ENCODE measurements at places on chromosomes 5 and 9.
A peak's percentile ranks its signal among the peaks of the same experiment; 100 is the strongest.

- no peak for DNase-seq
Measured at GRCh38 chr9:75197561-75197960, 109.2 kb downstream of the OSTF1 start.

DNA sequence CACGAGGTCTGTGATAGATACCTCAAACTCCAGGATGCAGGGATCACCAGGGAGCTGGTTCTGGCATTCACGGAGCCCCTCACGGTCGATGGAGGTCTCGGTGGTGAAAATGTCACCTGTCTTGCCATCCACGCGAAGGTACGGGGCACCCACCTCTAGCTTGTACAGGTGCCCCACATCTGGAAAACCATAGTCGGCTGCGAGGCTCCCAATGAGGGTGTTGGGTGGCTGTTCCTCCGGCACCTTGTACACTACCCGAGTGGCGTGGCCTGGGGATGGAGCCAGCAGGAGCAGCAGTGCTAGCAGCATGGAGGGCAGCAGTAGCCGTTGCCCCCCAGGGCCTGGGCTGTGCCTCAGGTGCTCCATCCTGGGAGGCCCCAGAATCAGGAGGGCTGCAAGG is 9.2 kb downstream of the PCDH1 start:
- no peak for DNase-seq

- no peak for DNase-seq
Measured at GRCh38 chr9:4984171-4984620, 876 bp upstream of the JAK2 start.

GRCh38 chr5:171505473-171506043 is 86.1 kb downstream of the FGF18 start:
- no peak for DNase-seq

DNA sequence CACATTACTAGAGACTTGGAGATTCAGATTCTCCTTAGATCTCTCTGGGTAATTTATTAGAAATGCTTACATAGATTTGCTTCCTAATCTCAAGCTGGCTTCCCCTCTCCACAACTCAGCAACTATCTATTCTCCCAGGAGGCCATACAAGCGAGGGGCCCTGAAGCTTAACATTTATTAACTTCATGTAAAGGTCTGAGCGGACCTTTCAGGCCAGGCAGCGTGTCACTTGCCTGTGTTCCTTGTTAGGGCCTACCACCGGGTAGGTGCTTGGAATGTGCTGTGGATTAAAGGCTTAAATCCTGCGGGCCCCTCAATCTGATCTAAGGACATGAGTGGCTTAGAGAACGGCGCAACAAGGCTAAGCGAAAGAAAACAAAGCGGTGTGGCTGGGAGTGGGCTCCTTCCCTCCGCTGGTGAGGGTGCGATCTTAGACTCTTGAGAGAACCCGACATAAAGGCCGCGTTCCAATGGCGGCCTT is 712 bp upstream of the HSPA4 start:
- no peak for DNase-seq

DNA sequence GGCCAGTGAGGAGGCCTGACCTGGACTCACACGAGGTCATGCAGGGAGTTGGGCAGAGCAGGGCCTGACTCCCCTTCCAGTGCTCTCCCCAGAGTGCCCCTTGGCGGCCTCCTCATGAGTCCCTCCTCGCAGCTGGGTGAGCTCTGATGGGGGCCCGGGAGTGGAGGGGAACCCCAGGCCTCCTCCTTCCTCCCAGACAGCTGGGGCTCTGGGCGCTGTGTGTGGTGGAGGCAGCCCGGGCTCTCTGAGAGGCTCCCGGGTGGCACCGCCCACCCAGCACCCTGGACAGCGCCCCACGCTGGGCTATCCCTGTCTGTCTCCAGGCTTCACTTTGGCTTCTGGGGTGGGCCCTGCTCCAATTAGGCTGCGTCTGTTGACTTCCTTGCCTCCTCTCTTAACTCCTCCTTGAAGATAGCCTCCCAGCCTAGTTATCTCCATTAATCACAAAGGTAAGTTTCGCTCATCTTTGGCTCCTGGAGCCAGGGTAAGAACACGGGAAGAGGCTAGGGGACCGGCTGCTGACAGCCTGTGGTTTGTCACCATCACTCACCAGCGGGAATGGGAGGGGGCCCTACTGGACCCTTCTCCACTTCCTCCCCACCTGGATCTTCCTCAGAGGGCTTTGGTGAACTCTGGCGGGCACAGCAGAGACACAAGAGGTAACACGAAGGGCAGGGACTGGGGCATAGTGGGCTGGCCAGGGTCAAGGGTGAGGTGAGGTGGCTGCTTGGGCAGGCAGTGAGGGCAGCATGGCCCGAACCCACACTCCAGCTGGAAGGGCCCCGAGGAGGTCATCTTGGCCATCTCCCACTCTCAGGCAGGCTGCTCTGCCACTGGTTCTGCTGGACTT is 13.1 kb downstream of the PSD2 start:
- DNase-seq: peak; percentile 10

- no peak for DNase-seq
Measured at GRCh38 chr9:100698945-100699344, 121.1 kb downstream of the CAVIN4 start.

DNA sequence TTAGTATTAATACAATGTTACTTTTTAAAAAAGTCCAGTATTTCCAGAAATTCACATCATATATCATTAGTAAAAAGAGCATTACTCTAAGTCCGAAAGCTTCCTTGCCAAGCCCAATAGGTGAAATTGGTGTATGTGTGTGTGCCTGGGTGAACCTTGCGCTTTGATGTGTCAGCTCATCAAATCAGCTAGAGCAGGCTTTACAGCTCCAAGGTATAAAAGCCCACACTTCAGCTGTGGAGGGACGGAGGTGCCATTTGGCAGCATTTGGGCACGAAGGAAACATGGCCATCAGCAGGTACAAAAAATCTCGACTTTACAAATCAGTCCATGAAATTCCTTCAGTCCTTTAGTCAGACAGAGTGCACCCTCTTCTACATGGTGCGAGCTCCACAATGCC is 76.5 kb upstream of the IL7R start:
- DNase-seq: peak; percentile 69

- peak; percentile 18 for DNase-seq
Measured at GRCh38 chr9:806285-807156, 35.0 kb upstream of the DMRT1 start.

DNA sequence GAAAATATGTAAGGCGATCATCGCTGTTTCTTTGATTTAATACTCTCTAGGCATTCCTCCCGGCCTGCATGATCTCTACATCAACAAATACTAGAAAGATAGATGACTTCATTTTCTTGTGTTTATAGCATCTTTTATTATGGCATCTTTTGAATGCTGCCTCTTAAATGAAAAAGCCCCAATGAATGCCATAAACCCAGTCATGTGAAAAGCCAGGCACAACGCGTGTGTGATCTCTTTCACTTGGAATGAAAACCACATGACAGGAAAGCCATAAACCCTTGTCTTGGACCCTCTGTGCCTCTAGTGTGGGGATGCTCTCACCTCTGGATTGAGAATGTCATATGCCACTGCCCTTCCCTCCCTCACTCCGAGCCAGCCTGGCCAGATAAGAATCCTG is 476.2 kb downstream of the SEMA5A start:
- no peak for DNase-seq

- no peak for DNase-seq
Measured at GRCh38 chr5:168118042-168118668, 173.3 kb upstream of the WWC1 start.

GRCh38 chr9:118034701-118035100 is 330.5 kb downstream of the TLR4 start:
- no peak for DNase-seq

- no peak for DNase-seq
Measured at GRCh38 chr9:3471883-3472282, 53.9 kb downstream of the RFX3 start.

DNA sequence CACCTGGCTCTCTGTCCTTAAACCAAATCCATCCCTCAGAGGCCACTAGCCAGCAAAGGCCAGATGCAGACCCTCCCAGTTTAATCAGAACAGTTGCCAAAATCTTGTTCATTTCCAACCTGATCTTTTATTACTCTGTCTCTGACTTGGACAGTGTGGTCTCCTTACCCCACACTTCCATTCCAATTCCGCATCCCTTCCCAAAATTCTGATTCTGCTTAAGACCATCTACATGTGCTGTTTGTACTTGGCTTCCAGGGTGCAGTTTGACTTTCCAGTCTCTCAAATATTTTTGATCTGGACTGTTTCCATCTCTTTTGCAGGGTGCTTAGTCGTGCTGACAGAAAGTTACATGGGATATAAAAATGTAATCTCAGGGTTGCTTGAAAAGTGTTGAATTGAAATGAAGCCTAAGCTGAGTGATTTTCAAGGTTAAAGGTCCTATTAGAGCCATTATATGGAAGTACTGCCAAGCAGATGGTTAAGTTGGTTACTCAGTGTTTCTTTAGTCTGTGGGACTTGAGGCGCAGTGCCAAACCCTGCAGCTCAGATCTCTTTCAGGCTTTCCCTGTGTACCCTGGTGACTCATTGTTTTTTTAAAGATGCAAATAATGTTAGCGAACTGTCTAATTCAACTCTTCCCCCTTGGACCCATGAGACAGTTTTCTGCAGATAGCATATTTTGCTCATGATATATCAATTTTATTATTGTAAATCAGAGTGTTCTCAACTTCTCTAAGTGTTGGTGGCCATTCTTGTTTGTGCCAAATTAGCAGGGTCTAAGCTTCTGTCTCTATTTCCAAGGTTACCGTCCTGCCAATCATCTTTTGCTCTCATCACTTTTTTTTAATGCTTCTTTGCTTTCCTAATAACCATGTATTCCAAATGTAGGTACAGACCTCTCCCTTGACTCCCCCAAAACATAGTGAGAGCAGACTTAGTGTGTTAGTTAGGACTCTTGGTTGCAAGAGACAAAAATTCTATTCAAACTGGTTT is 18.2 kb upstream of the DCP2 start:
- DNase-seq: no peak

DNA sequence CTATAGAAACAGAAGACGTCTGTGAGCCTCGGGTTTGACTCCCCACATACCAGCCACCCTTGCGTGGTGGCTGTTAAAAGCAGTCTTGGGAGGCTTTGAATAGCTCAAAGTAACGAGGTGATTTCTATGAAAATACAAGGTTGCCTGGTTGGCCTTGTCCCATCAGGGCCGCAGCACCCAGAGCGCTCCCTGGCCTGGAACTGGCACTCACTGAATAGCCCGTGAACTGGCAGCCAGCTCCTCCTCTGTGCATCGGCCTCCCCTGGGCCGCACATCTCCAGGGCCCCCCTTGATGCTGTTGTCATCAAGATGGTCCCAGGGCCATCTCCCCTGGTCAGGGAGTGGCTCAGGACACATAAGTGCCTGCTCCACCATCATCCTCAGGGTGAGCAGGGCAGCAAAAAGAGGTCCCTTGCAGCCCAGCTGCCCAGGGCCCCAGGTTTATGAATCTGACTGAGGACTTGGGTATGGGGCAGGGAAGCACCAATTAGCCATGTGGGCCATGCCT is 144.6 kb upstream of the PPP1R26 start:
- DNase-seq: no peak

DNA sequence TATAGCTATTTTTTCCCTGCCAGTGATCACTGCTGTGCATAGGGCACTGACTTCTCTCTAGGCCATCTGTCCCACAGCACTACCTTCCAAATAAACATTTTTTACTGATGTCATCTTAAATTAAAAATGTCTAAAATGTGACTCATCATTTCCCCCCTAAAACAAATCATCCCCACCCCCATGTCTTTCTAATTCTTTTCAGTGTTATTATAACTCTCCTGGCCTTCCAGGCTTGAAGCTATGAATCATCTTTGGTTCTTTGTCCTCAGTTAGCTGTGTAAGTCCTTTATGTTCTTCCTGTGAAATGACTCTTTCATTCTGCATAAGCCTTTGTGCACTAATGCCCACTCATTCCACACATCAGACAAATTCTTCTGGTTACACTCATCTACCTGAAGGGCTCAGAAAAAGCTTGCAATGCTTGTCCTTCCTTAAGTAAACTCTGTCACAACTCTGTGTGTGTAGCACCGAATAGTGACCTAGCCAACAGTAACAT is 78.1 kb downstream of the CFAP95 start:
- DNase-seq: no peak

DNA sequence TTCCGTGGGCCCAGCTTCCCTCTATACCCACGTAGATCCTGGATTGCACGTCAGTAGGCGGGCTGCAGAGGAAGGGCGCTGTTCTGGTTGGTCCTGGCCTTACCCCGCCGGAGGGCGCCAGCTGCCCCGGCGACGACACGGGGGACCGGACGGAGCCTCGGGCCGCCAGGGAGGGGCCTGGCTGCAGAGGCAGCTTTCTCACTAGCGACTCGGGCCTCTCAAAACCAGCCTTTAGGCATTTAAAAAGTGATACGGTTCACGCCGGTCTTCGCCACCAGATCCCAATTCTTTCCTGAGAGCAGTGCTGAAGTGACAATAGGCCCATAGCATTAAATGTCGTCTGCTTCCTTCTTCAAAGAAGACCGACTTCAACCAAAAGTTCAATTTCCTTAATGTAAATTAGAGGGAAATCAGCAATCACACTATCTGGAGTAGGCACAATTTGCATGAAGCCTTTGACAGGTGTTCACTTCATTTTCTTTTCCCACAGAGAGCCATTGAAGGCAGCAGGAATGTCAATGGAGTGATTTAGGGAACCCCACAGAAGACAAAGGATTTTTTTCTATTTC is 17.6 kb upstream of the UBE2D2 start:
- DNase-seq: peak; percentile 57

- DNase-seq: no peak
Measured at GRCh38 chr5:8686707-8687106, 817.8 kb downstream of the MTRR start.

DNA sequence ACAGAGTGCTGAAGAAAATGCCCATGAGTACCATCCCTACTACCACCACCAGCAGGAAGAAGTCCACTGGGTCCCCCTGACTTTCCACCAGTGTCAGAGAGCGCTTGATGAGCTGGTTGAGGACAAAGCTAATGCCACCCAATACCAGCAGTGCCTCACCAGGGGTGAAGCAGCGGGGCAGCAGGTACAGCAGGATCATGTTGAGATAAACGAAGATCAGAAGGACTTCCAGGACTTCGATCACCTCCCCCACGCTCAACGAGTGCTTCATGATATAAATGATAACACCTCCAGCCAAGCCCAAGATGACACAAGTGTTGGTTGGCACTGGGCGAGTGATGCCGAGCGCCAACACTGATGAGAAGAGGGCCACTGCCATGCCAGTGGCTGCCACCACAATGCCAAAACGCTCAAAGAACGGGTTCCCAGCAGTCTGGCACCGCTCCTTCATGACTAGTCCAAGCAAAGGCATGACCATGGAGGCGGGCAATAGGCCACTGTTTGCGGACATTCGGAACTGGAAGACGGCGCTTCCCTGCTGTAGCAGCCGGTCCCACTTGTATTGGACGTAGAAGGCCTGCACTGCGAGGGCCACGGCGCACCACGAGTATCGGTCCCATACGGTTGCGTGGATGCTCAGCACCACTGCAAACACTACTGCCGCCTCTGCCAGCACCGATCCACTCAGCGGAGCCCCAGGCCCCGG is 679 bp downstream of the DOLK start:
- DNase-seq: no peak
